Uterus (tissue), 4 donors: ENCODE measurements at places on chromosomes 12 and 14. TPM values are rescaled to one million over a fixed set of nuclear protein-coding genes. Genes with fewer than 3 reads are reported as not detected.
A peak's percentile ranks its signal among the peaks of the same experiment; 100 is the strongest.

The ZBTB42 gene
- 5.7 TPM for total RNA-seq

- H3K27me3 ChIP-seq, result peaks cover 49% of the 10 kb centered on the region
- H3K27ac ChIP-seq, result no peak overlapping the region
- H3K4me1 ChIP-seq, result peaks cover 12% of the 10 kb centered on the region
- DNase-seq, result no peak
- H3K36me3 ChIP-seq, result no peaks in the 10 kb centered on the region
Measured at GRCh38 chr14:60644666-60645065, 4.6 kb downstream of the SIX1 start.

DNA sequence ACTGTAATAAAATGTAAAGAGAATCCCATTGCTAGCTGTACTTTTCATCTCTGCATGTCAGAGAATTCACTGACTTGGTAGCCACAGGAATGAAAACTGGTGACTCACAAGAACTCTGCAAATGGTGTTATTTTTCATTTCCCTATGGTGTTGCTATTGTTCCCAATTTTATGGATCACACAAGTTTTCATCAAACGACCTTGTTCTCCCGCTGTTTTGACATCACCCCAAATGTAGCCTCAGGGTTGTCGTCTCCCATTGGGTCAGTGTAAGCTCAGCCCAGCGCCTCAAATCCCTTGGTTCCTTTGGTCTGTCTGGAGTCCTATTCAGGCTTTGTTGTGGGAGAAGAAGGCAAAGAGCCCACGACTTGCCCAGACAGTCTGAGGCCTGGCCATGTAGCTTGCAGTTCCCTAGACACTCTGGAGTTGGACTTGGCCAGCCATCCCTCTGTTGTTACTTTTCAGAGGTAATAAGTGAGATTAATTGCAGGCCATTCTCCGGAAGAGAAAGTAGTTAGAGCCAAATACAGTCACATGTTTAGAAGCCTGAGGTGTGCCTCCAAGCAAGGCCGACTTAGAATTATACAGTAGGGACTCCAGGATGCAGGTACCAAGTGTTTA is 159.2 kb downstream of the TGFB3 start:
- H3K36me3 ChIP-seq, result no peaks in the 10 kb centered on the region
- no peak overlapping the region for H3K4me3 ChIP-seq
- peak overlapping the region; percentile 89 for H3K27ac ChIP-seq
- no peaks in the 10 kb centered on the region for H3K27me3 ChIP-seq
- DNase-seq, result no peak

DNA sequence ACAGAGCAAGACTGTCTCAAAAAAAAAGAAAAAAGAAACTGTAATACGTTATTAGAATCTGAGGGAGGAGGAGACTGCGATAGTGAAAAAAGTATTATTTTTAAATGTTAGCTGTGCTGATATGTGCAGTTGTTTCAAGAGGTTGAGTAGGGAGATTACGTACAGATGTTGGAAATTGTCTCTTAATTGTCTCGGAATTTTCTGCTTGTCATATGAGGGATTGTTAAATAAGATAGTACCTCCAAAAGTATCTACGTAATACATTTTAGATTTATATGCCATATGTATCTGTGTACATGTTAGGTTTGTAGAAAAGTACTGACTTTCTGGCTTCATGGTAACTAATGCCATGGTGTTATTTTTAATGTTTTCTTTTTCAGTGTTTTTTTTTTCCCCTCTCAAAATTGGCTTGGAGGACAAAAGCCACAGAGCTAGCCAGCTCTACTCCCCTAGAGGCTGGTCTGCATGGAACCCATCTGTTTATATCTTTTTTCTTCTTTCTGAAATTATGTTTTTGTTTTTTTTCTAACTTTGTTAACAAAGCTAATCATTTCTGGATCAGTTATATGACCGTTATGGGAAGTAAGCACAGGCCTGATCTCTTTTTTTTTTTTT is 3.4 kb downstream of the RIMKLB start:
- H3K27ac ChIP-seq, result peak overlapping the region; percentile 100
- H3K27me3 ChIP-seq, result no peaks in the 10 kb centered on the region
- H3K36me3 ChIP-seq, result no peaks in the 10 kb centered on the region
- peaks cover 5% of the 10 kb centered on the region for H3K4me1 ChIP-seq
- no peak overlapping the region for H3K4me3 ChIP-seq
